ENCODE measurements at places on chromosomes 16 and 17.

GRCh38 chr16:450385-450784 lies 24.9 kb downstream of the RAB11FIP3 start:
- no peak for DNase-seq

- DNase-seq = no peak
Measured at GRCh38 chr17:75822119-75822799, 21.9 kb downstream of the UNC13D start.

GRCh38 chr16:28977703-28978662 lies 3.4 kb downstream of the SPNS1 start:
- DNase-seq = no peak

DNA sequence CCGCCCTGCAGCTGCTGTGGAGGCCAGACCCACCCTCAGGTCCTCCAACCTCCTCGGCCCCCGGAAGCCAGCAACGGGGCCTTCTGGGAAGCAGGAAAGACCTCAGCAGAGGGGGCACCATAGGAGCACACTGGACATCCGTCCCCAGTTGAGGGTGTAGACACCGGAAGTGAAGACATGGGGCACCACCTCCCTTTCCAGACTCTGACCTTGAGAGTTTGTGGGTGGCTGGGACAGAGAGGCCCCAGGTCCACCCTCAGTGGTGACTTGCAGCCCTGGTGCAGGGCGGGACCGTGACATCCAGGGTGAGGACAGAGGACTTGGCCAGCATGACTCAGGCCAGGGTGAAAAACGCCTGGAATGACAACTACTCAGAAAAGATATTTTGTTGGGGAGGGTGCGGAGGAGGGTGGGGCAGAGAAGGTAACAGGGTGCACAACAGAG lies 19.9 kb downstream of the CEP295NL start:
- peak; percentile 91 for DNase-seq

GRCh38 chr17:45952814-45953320 lies 46.2 kb upstream of the STH start:
- DNase-seq = no peak

DNA sequence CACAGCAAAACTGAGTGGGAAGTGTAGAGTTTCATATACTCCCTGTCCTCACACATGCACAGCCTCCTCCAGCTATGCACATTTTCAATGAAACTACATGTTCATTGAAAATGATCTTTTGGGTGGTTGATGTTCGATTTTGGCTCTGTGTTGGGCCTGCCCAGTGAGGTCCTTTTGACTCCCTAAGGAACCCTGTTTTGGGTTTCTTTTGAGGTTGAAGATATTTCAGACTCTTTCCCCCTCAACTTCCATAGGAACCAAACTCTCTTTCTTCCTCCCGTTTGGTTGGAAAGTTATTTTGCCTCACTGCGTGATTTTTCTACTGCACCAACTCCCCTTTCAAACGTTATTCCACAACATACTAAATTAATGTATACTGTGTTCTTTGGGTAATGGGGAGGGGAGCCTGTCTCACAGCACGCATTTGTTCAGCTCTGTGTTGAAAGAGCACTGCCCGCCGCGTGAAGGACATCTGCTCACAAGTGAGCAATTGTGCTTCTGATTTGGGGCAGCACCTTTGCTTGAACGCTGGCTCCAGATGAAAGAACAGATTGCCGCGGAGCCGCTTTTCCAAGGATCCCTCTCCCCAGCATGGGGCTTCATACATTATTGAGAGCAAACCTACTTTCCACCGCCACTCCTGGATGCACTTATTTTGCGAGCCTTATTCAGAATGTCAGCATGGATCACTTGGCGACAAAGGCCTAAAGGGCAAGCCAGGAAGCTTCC lies 385.9 kb downstream of the WWOX start:
- DNase-seq = no peak

DNA sequence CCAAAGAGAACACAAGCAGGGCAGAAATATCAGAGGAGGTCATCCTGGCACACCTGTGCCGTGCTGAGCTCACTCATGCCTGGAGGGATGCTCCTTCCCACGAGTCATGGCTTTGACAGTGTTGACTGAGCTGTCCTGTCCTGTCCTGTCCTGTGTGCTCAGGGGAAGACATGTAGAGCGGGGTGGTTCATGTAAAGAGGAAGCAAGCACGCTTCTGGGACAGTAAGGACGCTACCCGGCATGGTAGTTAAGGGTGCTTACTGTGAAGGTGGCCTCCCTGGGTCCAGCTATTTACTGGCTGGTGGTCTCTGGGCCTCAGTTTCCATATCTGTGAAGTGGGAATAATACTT lies 398 bp downstream of the LGALS9 start:
- no peak for DNase-seq

- no peak for DNase-seq
Measured at GRCh38 chr17:77867308-77867781, 91.2 kb upstream of the TNRC6C start.

DNA sequence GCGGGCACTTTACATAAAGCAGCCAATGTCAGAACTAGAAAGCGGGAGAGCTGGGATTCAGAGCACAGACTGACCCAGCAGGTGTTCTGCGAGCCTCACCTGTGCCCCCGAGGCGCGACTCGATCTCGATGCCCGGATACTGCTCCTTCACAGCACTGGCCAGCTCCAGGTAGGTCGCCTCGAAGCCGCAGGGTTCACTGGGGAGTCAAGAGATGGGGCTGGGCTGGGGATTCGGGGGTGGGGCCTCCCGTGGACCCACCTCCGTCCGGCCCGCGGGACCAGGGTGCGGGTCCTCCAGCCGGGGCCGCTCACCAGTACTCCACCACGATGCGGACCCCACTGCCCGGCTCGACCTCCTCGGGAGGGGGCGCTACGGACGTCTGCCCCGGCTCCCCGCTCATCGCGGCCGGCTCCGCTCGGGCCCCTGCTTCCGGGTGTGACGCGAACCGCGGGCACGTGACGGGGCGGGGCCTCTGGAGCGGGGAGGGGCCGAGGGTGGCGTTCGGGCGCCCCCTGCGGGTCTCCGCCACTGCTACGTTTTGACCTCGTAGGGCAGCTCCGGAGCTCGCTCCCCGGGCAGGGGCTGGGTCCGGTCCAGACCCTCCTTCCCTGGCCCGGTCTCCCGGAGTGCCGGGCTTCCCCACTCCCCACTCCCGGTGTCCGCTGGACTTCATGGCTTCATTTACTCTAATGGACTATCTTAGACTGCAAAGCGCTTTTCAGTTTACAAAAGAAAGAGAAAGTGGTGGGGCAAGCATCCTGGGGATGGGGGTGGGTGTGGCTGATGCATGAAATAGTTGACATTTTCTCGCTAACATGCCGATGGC lies at the start of gene MIEN1:
TSS of gene MIEN1 (minus strand) at position 438 of the 827 bp plus-strand sequence. CDS start at position 401, 37 bp downstream.
- peak; percentile 70 for DNase-seq

DNA sequence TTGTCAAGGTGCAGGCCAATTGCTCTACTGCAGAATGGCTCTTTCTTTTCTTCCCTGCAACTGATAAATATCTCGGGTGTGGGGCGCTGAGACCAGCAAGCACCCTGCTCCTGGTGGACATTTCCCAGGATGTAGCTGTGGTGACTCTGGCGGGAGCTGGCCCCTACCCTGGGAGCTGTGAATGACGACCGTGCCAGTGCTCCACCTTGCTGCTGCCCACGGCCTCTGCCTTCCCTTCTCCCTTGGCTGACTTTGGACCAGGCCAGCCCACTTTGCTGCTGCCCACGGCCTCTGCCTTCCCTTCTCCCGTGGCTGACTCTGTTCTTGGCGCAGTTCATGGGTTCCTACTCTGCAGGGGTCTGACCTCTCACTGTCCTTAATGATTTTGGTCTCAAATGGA lies 16.1 kb downstream of the CARD14 start:
- DNase-seq = no peak

DNA sequence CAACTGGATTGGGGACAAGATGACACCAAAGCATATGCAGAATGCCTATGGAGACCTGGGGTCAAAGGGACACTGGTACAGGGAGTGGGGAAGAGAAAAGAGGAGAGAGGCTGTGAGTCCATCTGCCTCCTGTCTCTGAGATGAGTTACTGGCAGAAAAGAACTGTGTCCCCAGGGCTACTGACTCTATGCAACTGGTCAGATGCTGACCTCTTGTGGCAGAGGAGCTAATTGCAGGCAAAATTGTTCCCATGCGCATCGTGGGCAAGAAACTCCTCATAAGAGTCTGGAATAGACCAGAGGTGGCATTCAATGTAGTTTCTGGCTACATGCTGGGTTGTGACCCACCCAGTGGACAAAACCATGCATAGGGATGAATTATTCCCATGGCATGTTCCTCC lies 26.1 kb upstream of the MLKL start:
- DNase-seq = no peak

- peak; percentile 32 for DNase-seq
Measured at GRCh38 chr16:88634141-88634993, 4.0 kb upstream of the IL17C start.

- peak; percentile 66 for DNase-seq
Measured at GRCh38 chr17:28937044-28937729, 14.1 kb downstream of the PHF12 start.

- DNase-seq = peak; percentile 20
Measured at GRCh38 chr17:43671031-43671692, 9.4 kb upstream of the MEOX1 start.

- no peak for DNase-seq
Measured at GRCh38 chr17:34246446-34246845, 8.6 kb upstream of the CCL2 start.
